Heart left ventricle (tissue), 16 donors: ENCODE measurements at places on chromosomes 6 and 20.

DNA sequence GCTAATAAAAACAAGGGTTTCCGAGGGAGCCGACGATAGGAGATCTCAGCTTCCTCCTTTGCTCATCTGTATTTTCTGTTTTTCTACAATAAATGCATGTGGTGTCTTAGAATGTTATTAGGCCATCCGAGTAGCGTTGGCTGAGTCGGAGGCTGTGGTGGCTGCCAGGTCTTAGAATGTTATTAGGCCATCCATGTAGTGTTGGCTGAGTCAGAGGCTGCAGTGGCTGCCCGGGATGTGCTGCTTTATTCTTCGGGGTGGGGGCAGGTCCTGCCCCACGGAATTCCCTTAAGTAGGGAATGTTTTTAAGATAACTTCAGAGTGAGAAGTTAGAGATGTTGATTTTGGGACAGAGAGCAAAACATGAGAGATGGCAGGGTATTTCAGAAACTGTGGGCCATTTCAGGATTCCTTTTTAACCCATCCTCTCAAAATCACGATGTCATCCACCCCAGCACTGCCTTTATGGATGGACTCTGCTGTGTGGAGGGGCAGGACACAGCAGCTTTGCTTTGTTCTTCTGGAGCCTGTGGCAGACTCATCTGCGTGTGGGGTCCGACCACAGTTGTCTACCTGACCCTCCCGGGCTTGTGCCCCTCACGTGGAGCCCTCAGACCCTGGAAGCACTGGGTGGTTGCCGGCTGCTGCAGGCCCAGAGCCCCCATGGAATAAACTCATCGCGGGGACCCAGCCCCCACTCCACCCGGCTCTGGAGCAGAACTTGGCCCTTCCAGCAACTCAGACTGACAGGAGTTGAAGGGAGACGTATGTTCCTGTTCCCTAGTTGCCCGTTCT lies 20.4 kb downstream of the OSBPL2 start:
- DNase-seq = peak; percentile 56

GRCh38 chr6:27205375-27206278 lies 41.9 kb upstream of the PRSS16 start:
- no peak for DNase-seq

- DNase-seq = no peak
Observed at GRCh38 chr6:130843575-130844320, 16.5 kb downstream of the SMLR1 start.

GRCh38 chr20:63009988-63010769 lies 3.4 kb upstream of the BHLHE23 start:
- no peak for DNase-seq

- no peak for DNase-seq
Observed at GRCh38 chr6:75206576-75207342, 906 bp upstream of the COL12A1 start.

GRCh38 chr20:22404419-22405170 lies 179.8 kb downstream of the FOXA2 start:
- DNase-seq = no peak

DNA sequence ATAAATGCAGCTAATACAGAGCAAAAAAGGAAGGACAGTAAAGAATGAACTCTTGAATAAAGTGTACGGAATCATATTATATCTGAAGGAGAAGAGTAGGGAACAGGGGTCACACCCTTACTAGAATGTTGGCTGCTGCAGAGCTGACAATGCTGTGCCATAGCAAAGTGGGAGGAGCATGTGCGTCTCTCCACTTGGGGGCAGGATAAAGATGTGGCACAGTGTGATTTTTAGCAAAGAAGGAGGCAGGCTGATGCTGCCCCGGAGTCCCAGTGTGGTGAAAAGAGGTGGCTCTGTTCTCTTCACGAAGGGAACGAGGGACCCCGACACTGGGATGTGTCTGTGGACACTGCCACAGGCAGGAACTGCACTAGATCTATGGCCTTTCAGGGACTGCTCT lies 67.5 kb downstream of the INSM1 start:
- no peak for DNase-seq

DNA sequence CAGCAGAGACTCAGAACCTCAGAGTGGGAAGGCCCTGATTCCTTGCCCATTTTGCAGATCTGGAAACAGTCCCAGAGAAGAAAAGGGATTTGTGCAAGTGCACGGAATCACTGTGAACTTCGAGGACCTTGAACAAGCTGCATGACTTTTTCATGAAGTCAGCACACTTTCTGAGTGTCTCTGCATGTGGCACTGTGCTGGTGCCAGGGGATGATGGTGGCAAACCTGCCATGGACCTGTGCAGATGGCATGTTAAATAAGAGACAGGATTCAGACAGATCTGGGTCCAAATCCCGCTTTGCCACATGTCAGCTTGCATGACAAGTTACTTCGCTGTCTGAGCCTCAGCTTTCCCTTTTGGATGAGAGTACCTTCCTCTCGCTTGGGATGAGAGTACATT lies 26.8 kb downstream of the ZNF831 start:
- DNase-seq = no peak

GRCh38 chr6:117482240-117483003 lies at the start of gene DCBLD1:
DCBLD1 (plus strand) TSS chr6:117482674; CDS start chr6:117482782, 108 bp downstream.
- peak; percentile 87 for DNase-seq

- no peak for DNase-seq
Observed at GRCh38 chr6:44276667-44277640, 6.7 kb downstream of the TMEM151B start.

DNA sequence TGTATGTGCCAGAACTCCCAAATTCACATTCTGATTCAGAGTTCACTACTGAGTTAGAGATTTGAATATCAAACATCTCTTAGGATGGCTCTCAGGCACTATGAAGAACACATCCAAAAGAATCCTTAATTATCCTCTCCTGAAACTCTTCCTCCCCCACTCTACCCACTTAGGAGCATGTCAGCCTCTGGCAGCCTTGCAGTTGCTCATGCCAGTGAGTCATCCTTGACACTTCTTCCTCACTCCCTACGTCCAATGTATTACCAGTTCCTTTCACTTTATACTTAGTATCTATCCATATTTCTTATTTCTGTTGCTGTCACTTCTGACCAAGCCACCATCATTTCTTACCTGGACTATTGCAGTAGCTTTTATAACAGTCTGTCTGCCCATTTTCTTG lies 192.0 kb upstream of the IMPG1 start:
- no peak for DNase-seq

DNA sequence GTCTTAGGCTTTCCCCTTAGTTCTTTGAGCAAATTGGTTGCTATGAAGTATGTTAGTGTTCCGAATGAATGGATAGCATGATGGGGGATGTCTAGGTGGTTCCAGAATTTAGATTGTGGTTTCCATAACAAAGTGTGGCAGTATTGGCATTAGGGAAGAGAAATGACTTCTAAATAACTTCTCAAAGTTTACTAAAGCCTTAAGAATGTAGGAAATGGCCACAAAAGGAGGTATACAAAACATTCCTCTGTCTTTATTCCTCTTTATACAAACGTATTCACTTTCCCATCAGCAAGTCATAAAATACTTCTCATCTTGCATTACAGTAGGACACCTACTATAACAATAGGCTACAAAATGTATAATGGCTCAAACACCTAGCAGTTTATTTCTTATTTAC lies 279.6 kb downstream of the ESR1 start:
- no peak for DNase-seq

DNA sequence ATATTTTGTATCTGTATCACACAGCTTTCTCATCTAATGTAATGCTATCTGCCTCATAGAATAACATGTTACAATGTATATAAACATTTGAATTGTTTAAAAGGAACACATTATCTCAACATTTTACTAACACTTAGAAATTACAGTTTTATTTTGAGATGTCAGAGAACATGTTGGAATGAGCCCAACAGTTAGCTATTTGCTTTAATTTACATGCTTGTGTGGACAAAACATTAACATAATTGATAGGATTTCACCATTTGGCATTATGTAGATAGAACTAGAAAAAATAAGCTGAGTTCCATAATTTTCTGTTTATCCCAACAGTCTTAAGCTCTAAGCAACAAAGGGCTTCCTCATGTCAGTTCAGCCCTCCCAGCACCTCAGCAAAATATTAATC lies 330.9 kb downstream of the LMBRD1 start:
- DNase-seq = no peak

DNA sequence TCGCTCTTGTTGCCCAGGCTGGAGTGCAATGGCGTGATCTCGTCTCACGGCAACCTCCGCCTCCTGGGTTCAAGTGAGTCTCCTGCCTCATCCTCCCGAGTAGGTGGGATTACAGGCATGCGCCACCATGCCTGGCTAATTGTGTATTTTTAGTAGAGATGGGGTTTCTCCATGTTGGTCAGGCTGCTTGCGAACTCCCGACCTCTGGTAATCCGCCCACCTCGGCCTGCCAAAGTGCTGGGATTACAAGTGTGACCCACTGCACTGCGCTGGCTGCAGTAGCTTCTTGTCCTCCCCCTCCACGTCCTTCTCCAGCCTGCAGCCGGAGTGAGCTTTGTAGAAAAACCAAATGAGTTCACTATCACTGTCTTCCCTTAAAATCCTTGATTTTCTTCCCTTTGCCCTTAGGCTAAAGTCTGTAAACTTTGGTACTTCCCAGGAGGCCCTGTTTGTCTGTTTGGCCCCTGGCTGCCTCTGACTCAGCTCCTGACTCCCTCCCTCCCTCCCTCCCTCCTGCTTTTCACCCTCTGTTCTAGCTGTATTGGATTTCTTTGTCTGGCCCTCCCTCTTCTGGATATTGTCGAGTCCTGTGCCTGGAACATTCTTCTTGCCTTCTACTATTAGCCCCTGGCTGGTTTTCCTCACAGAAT lies 12.9 kb downstream of the PARD6B start:
- peak; percentile 77 for DNase-seq

- no peak for DNase-seq
Observed at GRCh38 chr20:34065260-34065659, 46.8 kb downstream of the EIF2S2 start.

GRCh38 chr20:18166950-18167349 lies 29.3 kb downstream of the KAT14 start:
- DNase-seq = no peak

DNA sequence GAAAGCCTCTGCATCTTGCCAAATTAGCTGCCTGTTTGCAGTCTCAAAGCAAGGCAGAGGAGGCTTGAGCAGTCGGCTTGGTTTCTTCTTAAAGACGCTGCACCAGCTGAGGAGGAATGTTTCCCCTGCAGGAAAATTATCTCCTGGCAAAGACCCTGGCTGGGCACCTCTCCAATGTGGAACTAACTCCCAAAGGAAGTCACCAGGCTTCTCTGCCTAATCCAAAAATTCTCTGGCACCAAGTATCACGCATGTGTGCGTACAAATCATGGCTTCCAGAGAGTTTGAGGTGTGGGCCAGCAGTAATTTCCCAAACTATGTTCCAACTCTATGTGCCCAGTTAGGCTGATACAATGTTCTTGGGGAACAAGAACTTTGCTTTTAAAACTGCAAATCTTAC lies 176.2 kb downstream of the KIF16B start:
- DNase-seq = peak; percentile 73

GRCh38 chr6:67231092-67231491 lies 1404.0 kb upstream of the ADGRB3 start:
- no peak for DNase-seq

DNA sequence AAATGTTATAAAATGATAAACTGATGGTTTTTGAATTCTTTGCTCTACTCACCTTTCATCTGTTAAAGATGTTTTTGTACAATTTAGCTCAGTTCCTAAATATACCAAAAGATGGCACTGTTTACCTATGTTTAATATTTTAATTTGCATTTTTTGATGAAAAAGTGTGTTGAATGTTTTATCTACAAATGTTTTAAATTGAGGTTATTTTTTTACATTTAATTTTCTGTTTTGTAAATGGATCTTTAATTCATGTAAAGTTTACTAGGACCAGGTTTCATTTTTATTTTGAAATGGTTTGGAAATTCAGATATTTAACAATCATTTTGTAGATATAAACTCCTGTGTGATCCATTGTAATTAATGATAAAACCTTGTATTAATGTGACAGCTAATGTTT lies 30.0 kb downstream of the CDKAL1 start:
- no peak for DNase-seq

GRCh38 chr20:7361321-7361720 lies 578.9 kb downstream of the HAO1 start:
- no peak for DNase-seq

DNA sequence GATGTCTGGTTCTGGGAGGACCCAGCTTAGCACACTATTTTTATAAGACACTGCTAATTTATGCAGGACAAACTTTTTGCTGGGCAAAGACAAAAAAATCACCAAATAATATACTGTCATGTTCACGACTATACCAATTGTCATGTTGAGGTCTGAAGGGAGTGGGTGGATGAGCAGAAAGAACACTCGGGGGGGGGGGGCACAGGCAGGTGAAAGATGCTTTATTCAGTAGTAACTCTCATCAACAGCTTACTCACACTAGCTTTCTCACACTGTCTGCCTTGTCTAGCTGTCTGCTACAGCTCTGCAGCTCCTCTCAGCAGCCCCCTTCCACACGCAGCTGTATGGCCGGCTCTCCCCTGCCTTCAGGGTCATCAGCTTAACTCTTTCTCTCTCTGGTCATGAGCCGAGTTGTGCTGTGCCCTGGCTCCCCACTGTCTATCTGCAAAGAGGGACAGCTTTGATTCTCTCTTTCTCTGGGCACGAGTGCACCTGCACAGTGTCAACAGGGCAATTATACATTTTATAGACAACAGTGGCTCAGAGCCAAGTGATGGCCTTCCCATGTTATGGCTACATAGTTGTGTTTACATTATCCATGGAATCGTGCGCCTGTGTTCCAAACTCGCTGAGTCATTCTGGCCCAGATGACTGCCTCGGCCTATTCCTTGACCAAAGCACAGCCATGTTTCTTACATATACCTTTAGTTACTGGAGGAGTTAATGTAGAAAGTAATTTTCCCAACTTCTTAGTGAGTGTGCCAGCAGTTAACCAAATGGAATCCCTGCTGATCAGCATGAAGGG lies 187.7 kb upstream of the PRSS16 start:
- DNase-seq = no peak

DNA sequence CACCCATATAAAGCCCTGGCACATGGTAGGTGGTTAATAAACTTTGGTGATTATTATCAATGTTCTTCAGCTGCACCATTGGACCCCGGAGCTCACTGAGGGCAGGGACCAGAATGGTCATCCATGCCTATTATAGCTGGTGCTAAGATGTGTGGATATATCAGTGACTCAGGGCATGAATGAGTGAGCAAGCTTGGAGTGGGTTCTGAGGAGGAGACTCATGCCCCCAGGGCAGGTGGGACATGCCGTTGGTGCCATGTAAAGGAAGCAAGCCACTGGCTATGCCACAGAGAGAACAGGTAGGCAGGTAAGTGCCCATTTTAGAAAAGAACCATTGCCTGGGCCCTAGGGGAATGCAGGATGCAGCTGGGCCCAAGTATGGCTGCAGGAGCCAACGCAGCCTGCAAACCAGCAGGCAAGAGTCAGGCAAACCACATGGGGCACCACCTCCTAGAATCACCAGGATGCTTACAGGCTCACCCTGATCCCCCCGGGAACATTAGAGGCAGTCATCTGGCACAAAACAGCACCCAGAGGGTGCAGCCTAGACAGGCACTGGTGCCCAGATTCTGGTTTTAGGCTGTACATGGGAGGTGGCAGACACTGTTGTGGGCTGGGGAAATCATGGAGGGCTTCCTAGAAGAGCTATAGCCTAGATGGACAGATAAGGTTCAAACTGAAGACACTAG lies 23.5 kb downstream of the PLAGL2 start:
- DNase-seq = no peak

GRCh38 chr6:116858060-116858459 lies 19.0 kb upstream of the RFX6 start:
- no peak for DNase-seq
